ENCODE measurements at places on chromosomes 16 and 17. TPM values are rescaled to one million over a fixed set of nuclear protein-coding genes. Genes with fewer than 3 reads are reported as not detected.

The KRT39 gene
- not detected for total RNA-seq

The PHLPP2 gene
- 10.8 TPM for total RNA-seq

The PTX4 gene
- not detected for total RNA-seq

The CDYL2 gene
- total RNA-seq, result 1.1 TPM

The KRT20 gene
- 0.22 TPM for total RNA-seq
